ENCODE measurements at places on chromosomes 1 and 21.

- DNase-seq = no peak
These were observed 28.9 kb upstream of the RIPK4 start for GRCh38 chr21:41795726-41796125.

DNA sequence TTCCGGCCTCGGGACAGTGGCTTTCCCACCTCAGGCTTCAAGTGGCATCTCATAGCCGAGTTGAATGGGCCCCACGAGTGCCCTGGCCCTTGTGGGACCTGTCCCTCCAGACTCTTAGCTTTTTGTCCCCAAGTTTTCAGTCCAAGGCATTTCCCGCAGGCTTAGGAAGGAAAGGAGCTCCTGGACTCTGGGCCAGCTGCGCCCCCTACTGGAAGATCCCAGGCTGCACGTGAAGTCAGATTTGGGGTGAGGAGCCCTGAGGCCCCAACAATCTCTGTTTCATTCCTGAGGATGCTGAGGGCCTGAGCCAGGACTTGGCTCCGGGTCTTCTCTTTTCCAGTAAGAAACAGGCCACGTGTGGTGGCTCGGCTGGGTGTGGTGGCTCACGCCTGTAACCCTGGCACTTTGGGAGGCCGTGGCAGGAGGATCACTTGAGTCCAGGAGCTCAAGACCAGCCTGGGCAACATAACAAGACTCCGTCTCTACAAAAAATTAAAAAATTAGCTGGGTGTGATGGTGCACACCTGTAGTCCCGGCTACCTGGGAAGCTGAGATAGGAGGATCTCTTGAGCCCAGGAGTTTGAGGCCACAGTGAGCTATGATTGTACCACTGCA is 67.4 kb downstream of the ARHGEF10L start:
- DNase-seq = peak; percentile 64

DNA sequence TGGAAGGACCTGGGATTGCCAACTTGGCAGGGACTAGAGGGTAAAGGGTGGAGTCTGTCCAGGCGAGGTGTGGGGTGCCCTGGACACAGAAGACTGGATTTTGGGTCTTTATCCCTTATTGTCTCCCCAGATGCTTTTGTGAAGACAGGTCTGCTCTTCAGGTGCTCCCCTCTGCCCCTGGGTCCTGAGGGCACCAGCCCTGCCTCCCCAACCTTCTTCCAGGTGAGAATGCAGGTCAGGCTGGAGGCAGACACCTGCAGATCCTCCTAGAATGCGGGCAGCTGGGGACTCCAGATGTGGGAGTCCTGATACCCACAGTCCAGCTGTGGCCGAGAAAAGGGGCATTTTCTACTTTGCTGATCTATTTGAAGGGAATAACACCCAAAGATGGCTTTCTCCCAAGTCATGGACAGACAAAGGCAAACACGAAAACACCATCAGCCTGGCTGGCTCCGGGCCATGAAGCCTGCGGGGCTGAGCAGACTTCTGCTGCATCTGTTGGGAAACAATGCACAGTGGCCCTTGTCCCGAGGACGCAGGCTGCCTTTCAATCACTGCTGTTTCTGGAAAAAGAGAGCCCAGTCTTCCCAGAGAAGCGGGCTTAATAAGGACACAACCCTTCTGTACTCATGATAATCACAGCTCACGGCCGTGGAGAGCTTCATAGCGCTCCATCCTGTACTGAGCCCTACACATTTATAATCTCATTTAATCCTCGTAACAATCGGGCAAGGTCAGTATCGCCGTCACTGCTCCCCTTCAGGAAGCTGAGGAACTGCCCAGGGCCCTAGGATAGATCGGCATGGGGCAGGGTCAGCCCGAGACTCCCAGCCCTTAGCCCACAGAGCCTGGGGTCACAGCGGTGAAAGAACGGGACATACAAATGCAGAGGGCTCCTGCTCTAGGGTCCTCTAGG is 62.0 kb upstream of the ABCG1 start:
- no peak for DNase-seq

DNA sequence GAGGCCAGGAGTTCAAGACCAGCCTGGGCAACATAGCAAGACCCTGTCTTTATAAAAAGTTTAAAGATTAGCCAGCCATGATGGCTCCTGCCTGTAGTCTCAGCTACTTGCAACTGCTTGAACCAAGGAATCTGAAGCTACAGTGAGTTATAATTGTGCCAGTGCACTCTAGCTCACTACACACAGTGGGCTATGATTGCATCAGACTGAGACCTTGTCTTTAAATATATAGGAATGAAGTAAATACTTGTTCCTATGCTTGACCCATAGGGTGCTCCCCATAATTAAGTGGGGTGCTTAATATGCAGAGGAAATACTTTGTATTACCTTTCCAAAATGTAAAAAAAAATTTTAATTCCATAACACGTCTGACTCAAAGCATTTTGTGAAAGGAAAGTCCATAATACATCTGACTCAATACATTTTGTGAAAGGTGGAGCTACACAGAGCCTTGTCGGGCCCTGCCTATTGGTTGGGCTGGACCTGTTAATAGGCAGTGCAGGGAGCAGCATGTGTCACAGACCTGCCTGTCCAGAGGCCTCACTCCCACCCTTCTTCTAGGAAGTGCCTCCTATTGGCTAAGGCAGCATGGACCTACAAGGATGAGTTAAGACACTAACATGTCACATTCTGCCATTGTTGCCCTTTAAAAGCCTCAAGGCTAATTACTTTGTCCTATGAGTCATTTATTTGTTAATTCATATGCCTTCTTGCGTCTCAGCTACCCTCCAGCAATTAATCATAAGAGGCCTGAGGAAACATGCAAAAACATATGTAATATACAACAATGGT is 33.6 kb downstream of the CD58 start:
- no peak for DNase-seq

- DNase-seq = no peak
These were observed 34.1 kb downstream of the CDCP2 start for GRCh38 chr1:54118704-54119103.

- no peak for DNase-seq
These were observed 147.6 kb upstream of the DEPDC1 start for GRCh38 chr1:68644504-68644903.

DNA sequence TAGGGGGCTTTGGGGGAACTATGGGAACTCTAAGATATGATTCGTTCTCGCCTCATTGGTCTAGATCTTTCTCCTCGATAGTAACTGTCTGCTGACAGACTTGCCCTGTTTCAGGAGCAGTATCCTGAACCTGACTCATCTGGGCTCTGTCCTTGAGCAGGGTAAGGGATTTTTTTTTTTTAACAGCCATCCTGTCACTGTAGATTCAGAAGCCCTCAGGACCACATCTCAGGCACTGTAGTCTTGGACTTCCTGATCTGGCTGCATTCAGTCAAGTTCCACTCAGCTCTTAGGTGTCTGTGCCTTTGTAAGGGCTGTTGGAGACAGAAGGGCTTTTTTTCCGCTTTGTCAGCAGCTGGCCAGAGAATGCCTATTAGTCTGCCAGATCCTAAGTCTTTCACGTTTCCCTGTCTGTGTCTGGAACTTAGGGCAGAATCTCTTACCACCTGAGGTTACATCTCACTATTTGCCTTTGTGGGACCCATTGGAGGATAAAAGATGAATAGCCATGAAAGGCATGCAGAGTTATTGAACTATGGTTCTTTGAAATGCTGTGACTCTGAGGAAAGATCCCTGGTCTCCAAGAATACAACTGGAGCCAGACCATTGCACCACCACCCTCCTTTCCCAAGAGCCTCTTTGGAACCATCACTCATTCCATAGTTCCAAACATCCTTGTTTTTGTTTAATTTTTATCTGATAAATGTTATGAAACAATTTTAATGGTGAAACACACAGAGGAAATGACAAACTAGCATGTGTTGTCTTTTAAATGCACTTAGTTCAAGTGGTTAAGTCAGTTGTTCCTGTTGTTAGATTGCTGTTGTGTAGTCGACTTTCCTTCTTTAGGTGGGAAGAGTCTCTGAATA is 49.7 kb upstream of the MACF1 start:
- no peak for DNase-seq

DNA sequence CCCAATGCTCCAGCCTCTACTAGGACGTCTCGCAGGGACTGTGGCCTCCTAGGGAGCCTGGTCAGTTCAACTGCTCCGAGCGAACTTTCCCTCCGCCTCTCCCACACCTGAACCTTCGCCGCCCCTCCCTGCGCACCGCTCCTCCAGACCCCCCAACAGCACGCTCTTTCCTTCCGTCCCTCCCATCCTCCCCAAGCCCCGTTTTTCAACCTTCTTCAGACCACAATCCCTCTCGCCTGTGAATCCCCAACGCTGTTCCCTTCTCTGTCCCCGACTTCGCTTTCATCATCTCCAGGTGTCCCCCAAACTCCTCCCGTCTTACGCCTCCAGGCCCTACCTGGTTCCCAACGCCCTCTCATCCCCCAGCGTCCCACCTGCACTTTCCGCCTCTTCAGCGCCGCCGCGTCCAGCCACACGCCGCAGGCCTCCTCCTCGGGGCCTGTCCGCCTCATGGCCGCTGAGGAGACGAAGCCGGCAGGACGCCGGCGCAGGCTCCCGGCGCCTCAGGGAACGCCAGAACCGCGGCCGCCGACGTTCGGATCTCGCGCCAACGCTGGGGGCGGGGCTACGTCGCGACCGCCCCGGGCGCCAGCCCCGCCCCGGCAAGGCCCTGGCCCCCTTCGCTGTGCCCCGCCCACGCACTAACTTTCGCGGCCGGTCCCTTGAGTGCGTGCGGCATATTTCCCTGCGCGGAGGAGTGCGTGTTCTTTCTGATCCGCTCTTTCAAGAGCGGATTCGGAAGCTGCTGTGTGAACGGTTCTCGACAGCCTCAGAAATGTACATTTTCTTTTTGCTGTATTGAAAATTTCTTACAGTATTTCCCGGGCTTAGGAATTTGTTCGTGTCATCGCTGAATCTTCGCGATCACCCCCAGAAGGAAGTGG is at the start of gene AUNIP:
AUNIP (minus strand) TSS at position 552 of the 884 bp plus-strand sequence; CDS start at position 452, 100 bp downstream.
- peak; percentile 96 for DNase-seq

- no peak for DNase-seq
These were observed 93.3 kb downstream of the SSBP3 start for GRCh38 chr1:54312796-54313316.

- DNase-seq = no peak
These were observed 66.1 kb downstream of the LGR6 start for GRCh38 chr1:202259705-202260104.

DNA sequence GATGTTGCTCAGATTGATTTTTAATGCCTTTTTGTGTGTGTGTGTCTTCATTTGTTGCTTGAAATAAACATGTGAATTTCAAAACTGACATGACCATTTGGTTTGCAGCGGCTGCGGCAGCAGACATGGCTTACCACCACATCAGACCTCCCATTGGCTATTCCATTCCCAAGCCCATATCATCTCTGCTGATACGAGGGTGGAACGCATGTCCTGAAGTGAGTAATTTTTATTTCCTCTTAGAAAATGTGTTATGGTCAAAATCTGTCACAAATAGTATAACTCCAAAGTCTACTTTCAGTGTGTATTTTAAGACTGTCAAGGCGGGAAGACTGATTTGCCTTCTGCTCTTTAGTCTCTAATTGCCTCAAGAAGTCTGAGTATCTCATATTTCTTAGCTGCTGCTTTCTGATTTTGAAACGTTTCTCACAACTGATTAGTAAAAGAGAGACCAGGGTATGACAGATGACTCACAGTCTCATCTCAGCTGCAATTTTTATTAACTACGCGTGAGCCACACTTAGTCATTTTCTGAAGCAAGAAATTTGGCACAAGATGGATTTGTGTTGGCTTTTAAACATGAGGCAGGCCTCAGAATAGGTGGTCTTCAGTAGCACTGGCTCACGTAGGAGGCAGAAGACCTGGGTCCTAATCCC is 49.0 kb downstream of the LRRC53 start:
- peak; percentile 12 for DNase-seq

GRCh38 chr1:212293579-212293978 is 8.4 kb downstream of the PPP2R5A start:
- DNase-seq = no peak

GRCh38 chr1:96365596-96366390 is 355.8 kb upstream of the PTBP2 start:
- DNase-seq = peak; percentile 30

GRCh38 chr1:8161546-8162105 is 135.5 kb upstream of the ERRFI1 start:
- no peak for DNase-seq

DNA sequence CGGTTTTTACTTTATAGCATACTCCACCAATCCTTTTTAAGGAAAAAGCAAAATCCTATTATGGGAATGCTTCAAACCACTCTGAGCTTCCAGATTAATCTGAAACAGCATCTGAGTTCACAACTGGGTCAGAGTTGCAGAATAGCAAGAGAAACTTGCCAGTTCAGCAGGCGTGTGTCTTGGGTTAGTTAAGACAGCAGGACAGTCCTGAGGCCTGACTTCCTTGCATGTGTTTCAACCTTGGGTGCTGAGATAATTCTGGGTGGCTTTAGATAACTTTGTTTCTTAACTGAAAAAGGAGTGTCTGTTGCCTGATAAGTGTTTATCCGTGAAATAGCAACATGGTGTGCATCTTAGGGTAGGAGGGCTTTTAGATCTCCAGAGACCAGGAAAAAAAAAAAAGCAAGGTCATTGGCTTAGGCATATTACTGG is 169.2 kb downstream of the DHRS3 start:
- DNase-seq = no peak

DNA sequence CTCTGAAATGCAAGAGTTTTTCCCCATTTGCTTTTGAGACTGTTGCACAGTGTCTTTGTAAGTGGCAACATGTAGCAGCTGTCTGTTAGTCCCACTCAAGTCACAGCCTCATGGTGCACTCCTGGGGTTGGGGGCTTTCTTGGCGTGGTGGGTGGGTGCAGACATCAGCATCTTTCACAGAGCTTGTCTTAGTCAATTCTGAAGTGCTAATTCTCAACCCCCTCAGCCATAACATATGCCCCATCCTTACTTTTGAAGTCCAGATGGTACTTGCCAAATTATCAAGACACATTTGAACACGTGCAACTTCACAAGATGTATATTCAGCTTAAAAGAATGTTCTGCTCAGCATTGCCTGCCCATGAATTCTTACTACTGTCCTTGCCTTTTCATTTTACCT is 87.1 kb downstream of the VCAM1 start:
- no peak for DNase-seq

All from NCI-H446 (cell line).